NCI-H187 treated with DMSO at 0.1 percent for 48 hours (cell line): ENCODE measurements at places on chromosomes 5 and 9.
A peak's percentile ranks its signal among the peaks of the same experiment; 100 is the strongest.

GRCh38 chr5:95809414-95809960, 13.0 kb downstream of the GLRX start:
- no peak for DNase-seq

DNA sequence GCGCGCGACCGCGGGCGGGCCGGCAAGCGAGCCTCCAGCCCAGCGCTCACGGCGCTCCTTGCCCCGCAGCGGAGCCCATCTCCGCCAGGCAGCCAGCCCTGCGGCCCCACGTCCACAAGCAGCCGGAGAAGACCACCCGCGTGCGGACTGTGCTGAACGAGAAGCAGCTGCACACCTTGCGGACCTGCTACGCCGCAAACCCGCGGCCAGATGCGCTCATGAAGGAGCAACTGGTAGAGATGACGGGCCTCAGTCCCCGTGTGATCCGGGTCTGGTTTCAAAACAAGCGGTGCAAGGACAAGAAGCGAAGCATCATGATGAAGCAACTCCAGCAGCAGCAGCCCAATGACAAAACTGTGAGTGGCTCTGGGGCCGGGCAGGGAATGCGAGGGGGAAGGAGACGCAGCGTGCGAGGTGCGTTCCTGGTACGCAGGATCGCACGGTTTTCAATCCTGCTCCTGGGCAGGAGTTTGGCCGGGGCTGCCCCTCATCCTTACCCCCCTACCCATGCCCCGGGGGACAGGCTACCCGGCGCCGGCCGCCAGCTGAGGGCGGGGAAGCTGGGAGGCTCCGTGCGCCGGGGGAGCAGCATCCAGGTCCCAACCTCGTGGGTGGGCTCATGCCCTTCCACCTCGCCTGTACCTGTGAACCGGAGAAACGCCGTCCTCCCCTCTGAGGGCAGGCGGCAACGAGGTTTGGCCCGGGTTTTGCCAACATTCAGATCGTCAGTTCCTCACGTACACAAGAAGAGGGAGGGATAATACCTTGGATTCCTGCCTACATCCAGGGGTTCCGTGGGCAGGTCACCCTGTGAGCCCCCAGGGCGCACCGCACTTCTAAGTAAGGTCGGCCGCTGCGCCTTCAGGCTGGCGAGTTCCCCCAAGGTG, 6.6 kb downstream of the ISL1 start:
- no peak for DNase-seq

GRCh38 chr5:123066016-123066415, 23.0 kb upstream of the PRDM6 start:
- DNase-seq, result no peak

DNA sequence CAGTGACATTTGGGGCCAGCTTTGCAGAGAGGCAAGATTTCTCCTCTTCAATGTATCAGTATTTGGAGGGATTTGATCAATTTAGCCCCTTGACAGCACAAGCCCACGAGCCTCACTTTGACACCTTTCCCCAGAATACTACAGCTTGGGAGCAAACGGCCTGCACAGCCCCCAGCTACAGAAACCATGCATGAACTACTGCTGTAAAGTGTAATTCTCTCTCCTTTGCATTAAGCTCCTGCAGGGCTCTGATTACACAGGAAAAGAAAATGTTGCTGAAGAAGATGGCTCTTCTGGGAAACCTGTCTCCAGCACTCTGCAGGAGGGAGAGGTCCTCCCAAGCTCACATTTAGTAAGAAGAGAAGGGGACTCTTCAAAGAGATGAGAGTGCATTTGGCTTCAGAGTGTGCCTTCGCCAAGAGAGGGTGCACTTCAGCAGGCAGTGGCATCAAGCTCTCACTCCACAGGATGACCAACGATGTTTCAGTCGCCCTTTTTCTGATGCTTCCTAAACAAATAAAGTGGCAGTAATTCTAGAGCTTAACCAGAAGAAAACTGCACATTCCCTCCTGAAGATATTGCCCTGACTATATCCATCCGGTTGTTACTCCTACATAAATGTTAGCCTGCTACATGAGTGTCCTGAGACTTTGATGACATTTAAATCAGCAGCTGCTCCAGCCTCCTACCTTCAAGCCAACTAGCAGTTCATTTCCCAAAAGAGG, 272.2 kb downstream of the AUH start:
- peak; percentile 34 for DNase-seq

DNA sequence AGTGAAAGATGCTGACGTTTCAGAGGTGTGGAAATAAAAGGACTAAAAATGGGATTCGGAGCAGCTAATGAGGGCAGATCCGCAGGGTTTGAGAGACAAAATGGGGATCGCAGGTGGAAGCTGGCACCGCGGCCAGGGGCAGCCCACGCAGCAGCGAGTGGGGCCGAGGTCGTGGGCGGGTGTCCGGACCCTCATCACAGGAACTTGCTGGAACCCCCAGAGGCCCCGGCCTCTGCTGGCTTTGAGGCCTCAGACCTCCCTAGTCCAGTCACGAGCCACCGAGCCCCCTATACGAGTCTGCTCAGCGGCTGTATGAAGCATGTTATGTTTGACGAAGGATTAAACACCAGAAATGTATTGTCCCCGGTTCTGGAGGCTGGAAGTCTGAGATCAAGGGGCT, 45.8 kb upstream of the FCN1 start:
- DNase-seq, result no peak

GRCh38 chr9:135500071-135500524, 384 bp upstream of the MRPS2 start:
- DNase-seq, result no peak

- no peak for DNase-seq
Measured at GRCh38 chr9:112705768-112706427, 12.0 kb downstream of the INIP start.

- no peak for DNase-seq
Measured at GRCh38 chr9:11086561-11086960, 473.8 kb upstream of the PTPRD start.

DNA sequence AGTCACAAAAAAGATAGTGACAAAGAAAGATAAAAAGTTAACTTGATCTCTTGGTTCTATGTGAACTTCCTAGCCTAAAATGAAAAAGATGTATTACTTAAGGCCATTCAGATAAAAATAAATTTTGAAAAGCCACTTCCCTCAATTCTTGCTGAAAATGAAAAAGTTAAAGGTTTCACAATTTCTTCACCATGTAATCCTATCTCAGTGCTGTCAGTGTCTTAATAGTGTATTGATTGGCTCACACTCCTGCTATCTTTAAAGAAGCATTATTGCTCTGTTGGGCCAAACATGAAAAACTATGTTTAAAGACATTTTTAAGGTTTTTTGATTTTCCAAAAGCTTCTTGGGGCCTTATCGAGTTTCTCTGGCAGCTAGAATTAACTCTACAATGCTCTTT, 18.1 kb upstream of the EGFLAM start:
- DNase-seq, result no peak

DNA sequence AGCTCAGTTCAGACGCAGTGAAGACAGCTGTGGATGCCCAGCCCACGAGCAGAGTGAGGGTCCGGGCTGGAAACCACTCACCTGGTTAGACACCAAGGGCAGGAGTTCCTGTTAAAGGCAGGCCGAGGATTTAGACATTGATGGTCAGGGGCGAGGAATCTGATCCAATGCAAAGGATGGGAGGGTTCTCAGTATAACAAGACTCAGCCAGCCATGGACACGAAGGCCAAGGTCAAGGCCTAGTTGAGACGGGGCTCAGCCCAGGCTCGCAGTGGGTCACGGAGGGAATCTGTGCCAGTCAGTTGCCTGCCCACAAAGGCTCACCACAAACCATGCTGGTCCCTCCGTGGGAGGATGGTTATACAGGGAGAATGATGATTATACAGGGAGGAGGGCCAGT, 63.3 kb upstream of the FCN1 start:
- no peak for DNase-seq
